Cortex of kidney (tissue), 1 donor: ENCODE measurements at places on chromosomes 6 and 20.

- DNase-seq = no peak
These were observed 67.7 kb upstream of the DYNLRB1 start for GRCh38 chr20:34448517-34448916.

DNA sequence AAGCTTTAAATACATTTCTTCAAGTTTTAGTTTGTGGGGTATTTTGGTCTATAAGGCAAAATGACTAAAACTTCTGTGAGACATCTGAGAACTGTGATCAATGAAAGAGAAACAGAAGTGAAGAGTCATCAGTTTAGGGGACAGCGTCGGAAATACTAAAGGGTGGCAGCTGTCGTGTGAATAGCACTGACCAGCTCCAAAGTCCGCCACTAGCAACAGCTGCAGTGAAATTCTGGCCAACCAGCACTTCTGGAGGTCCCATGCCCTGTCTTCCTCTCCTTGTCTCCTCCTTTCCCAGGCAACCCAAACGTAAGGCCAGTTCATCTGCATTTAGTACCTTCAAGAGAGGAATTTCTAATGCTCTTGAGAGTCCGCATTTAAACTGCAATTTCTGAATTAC is 87.5 kb downstream of the DACT2 start:
- no peak for DNase-seq

DNA sequence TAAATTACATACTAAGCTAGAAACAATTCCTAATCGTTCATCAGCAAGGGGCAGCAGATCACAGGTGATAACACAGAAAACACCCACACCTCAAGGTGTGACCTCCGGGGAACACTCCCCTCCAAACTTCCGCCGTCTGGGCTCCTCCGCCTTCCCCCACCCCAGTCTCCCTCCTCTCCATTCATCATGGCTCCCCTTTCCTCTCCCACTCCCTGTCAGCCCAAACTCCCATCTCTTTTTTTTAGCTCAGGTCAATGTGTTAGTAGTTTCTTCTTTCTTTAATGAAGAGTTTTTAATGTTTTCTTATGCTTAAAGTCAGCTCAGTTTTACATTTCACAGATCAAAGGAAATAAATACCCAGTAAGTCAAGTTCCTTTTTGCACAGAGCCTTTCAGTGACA is 20.7 kb downstream of the CNKSR3 start:
- DNase-seq = no peak

GRCh38 chr6:45543298-45544235 is 165.8 kb upstream of the SUPT3H start:
- no peak for DNase-seq

- DNase-seq = no peak
These were observed 2.2 kb upstream of the APMAP start for GRCh38 chr20:24994470-24995368.

DNA sequence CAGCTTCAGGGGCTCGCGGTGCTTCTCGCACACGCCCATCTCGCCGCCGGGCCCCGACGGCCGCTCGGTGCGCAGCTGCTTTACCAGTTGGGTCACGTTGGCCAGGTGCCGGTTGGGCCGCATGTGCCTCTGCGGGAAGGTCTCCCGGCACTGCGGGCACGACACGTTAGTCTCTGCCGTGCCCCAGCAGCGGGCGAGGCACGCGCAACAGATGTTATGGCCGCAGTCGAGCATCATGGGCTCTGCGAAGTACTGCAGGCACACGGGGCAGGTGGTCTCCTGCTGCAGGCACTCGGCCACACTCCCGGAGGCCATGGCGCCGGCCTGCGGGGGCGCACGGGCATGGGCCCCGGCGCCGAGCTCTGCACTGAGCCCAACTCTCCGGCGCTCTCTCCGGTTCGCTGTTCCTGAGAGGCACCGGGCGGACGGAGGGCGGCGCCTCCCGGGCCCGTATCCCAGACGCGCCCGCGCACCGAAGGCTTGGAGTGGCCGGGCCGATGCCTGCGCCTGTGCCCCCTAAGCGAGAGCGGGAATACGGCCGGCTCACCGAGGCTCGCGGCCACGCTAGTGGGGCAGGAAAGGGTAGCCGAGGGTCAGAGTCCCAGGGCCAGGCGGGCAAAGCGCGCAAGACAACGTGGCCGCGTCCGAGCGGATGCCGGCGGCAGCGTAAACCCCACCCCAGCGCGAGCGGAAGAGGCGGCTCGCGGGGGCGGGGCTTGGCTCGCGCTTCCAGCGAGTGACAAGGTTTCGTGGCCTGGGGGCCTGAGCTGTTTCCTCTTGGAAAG is at the start of gene TRIM27:
TSS of gene TRIM27 (minus strand) at position 668 of the 785 bp plus-strand sequence. CDS start at position 315, 353 bp downstream.
- peak; percentile 78 for DNase-seq

DNA sequence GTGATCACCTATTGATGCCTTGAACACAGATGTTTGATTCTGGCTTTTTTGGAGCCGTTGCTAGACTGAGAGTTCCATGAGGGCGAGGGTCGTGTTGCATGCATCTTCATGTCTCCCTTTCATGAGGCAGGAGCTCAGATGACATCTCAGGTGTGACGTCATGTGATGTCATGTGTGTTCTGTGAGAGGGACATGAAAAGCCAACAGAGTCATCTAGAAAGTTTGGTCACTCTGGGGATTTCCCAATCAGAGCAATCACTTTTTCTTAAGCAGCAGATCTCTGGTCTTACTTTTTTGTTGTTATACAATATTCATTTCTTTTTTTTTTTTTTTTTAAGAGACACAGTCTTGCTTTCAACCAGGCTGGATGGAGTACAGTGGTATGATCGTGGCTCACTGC is 411.8 kb downstream of the PREX1 start:
- DNase-seq = no peak

DNA sequence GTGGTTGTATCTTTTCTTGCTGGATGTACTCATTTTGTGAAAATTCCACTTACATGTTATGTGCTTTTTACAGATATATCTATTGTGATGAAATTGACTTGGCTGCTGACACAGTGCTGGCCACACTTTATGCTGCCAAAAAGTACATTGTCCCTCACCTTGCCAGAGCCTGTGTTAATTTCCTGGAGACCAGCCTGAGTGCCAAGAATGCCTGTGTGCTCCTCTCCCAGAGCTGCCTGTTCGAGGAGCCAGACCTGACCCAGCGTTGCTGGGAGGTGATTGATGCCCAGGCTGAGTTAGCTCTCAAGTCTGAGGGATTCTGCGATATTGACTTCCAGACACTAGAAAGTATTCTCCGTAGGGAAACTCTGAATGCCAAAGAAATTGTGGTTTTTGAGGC is 4.9 kb downstream of the BTBD3 start:
- DNase-seq = no peak

- DNase-seq = no peak
These were observed 98.2 kb upstream of the NAA20 start for GRCh38 chr20:19918965-19919329.

DNA sequence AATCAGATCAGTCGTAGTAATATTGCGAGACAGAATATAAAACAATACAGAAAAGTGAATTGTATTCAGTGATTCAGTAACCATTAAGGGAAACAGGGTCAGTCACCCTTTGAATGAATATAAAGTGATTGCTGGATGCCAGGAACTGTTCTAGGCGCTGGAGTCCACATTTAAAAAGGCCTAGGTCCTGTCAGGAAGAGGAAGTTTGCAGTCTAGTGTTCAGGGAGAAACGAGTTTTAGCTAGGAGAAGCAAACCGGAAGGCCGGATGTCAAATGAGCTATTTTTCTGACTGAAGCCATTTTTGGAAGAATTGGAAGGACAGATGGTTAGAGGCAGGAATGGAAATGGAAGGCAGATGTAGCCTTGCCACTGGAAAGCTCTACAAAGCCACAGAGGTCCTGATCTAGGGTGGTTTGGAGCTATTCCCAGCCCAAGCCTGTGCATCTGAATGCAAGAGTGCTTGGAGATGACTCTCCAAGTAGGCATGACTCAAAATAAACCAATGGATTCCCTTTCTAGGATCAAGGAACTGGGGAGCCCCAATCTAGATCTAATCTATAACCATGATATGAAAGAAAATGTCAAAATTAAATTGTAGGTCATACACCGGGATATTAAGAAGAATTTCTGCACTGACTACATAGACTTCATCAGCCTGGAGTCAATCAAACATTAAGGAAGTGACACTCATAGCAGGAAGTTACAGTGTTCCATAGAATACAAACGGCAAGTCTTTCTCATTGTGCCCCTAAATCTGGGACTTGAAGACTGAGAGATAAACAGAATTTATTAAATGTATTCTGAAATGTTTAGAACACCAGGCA is 36.8 kb upstream of the CDKAL1 start:
- DNase-seq = no peak

GRCh38 chr20:47998736-47999135 is 213.5 kb upstream of the SULF2 start:
- DNase-seq = no peak

- no peak for DNase-seq
These were observed 284.5 kb upstream of the CDYL start for GRCh38 chr6:4491501-4492260.

DNA sequence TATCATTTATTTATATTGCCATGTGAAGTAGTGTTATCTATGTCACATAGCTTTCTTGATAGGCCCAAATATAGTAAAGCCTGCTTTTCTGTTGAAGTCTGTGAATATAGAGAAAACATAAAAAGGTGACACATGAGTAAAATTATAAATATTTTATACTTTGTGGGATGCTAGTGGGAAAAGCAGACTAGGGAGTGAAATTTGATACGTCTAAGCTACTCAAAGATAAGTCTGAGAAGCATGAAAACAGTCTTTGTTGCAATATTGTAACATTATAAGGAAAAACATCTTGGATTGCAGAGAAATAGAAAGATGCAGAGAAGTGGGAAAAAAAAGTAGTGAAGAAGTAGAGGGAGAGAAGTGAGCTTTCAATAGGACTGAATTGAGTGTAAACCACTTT is 75.4 kb downstream of the ZNF292 start:
- no peak for DNase-seq

- DNase-seq = no peak
These were observed 97.9 kb downstream of the L3MBTL3 start for GRCh38 chr6:130116273-130116672.

GRCh38 chr20:37630993-37631392 is 62.8 kb upstream of the CTNNBL1 start:
- DNase-seq = no peak

DNA sequence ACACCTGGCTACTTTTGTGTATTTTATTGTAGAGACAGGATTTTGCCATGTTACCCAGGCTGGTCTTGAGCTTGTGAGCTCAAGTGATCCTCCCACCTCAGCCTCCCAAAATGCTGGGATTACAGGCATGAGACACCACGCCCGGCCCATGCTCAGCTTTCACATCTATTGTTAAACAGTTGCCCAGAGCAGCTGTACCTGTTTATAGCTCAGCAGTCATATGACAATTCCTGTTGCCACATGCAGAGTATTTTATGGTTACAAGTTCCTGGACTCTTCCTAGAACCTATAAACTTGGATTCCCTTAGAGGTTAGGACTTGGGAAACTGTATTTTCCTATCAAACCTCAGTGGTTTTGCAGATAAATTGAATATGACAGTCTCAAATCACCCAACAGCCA is 188.3 kb upstream of the KCNG1 start:
- no peak for DNase-seq

- DNase-seq = no peak
These were observed 58.9 kb downstream of the MAFB start for GRCh38 chr20:40630099-40630498.

DNA sequence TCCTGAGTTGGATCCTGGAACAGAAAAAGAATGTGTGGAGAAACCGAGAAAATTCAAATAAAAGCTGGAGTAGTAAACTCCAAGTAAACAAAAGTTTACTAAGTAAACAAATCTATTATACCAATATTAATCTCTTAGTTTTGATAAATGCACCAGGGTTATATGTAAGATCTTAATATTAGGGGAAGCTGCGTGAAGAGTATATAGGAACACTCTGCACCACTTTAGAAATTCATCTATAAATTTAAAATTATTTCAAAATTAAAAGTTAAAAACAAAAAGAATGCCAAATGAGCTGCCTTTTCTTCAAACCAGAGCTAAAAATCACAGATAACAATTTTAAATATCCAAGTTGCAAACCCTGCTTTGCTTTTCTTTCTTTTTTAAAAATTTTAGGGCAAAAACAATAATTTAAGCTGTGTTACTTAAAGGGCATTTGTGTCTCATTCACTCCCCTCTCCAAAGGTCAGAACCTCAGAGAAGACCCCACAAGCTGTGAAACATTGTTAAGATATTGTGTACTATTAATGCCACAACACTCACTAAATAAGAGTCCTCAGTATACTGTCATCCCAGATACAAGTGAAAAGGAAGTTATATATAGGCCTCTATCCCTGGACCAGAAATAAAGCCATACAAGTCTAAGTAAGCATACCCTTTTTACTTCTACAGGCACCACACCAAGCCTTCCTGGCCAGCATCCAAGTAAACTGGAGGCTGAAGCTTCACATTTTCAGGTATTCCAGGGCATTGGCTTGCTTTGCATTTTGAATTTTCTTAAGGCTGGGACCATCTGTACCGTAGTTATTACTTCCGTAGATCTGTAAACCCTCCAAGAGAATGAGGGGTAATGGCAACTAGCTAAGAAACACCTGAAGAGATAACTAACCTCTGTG is 7.0 kb downstream of the DNAAF9 start:
- DNase-seq = no peak

DNA sequence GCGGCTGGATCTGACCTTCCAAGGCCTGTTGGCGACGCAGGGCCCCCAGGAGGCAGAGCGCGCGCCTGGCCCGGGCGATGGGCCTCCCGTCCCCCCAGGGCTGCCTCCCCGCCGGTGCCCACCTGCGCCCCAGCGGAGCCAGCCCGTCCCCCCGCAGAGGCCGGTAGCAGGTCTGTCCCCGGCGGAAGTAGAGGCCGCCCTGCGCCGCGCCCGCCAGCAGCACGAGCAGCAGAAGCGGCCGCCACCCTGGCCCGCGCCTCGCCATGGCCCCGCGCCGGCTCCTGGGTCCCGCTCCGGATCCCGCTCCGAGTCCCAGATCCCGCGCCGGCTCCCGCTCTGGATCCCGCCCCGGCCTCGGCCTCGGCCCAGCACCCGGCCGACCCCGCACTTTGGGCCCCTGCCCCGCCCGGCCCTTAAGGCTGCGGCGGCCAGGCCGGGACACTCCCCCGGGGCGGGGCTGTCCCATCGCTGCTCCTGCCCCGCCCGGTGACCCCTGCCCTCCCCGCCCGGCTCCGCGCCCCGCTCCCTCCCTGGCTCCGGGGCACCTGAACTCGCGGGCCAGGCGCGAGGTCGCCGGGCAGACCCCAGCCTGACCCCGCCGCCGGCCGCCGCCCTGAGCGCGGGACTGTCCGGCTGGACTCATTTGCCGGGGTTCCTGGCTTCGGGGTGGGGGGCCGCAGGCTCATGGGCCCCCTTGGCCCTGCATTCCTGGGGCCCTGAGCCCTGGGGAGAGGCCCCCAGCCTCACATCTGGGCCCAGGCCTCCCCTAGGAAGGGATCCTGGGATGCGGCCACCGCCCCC is at the start of gene CTSZ:
TSS of gene CTSZ (minus strand) at position 391 of the 801 bp plus-strand sequence. CDS start at position 265, 126 bp downstream.
- DNase-seq = no peak

DNA sequence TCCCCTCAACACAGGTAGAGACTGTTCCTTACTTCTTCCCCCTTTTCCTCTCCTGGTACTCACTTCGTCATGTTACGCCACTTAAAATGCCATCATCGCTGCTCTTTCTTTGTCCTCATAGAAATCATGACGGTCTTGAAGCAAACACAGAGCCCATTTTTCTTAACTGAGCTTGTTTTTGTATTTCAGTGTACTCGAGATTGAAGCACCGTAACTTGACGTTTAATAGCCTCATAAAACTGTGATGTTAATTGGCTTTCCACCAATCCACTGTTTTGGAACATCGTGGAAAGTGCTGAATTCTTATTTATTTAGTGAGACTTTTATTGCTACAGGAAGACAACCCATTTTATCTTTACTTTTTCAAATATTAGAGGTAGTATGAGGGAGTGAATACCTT is 38.7 kb downstream of the DUSP22 start:
- DNase-seq = no peak

GRCh38 chr6:120320481-120321162 is 971.1 kb upstream of the MAN1A1 start:
- DNase-seq = no peak

- DNase-seq = no peak
These were observed 63.2 kb downstream of the NOL4L start for GRCh38 chr20:32521780-32522525.

GRCh38 chr6:159577564-159577963 is 115.5 kb downstream of the SOD2 start:
- DNase-seq = no peak
